ENCODE measurements at places on chromosomes 7 and 10.

GRCh38 chr7:158638001-158638400 lies 50.4 kb upstream of the PTPRN2 start:
- no peak for DNase-seq

DNA sequence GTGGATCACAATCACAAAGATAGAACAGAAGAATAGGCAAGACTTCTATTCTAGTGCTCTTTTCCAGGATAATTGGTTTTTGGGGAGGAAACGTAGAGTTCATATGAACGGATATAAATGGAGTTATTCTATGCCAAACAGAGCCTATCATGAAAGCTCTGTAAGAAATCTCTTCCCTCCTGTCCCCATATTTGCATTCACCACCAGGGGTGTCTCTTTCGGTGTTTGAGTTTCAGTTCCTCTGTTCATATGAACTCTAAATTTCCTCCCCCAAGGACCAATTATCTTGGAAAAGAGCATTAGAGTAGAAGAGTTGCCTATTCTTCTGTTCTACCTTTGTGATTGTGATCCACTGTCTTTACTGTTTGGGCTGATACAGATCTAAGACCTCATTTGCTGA lies 48.3 kb upstream of the CDC14C start:
- DNase-seq, result no peak

GRCh38 chr10:113390896-113391295 lies 162.0 kb upstream of the HABP2 start:
- DNase-seq, result no peak

DNA sequence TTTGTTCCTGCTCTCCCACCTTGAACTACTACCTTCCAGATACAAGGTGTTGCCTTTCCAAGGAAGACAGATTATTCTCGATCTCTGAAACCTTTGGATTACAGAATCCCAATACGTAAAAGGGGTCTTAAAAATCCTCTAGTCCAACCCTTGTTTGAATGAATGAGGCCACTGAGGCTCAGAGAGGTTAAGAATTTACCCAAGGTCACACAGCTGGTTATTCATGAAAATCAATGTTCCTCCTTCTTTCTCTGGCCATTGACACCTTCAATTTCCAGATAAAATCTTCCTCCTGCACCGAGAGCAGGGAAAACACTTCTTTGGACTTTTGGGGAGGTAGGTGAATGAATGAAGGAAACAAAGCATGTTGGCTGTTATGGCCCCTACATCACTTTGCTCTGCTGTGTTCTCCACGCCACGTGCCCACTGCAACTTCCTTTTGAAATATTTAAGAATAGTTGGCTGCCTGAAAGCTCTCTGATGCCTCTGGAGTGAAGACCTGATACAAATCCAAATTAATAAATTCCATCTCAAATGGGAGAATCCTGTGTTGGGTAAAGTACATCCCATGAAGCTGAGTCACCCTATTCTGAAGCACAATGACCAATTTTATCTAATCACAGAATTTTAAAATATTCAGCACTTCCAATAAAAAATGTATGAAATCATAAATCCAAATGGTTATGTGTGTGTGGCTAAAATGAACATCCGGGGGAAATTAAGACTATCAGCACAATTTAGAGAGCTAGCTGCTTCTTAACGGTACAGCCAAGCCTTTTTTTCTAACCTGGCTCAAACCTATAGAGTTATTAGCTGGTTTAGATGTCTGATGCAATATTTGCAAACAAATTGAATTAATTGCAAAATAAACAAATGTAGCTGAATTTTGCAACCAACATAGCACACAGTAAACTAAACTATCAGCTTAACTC lies 7.3 kb downstream of the SVIL start:
- peak; percentile 63 for DNase-seq

DNA sequence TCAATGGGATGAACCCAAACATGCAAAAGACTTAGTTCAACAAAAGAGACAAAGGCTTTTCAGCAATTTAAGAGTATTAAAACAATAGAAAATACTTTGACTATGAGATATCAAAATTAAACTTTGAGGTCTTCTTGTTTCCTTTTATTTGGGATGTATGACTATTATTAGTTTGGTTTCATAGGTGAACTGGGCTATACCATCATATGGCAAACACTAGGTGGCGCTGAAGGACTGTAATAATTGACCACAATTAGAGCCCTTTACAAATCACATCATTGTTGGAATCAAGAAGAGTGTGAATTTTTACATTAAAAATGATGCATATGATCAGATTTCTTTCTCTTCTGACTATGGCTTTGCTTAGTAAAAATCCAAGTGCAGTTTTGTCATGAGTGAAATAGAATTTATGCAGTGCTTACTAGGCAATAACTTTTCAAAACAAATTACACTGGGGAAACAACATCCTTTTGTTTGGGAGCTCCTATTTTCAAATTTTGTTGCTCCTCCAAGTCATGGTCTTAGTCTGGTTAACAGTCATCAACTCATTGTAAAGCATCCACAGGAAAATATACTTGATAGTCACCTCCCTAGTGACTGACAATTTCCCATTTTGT lies 14.7 kb upstream of the NXPH1 start:
- DNase-seq, result peak; percentile 42

DNA sequence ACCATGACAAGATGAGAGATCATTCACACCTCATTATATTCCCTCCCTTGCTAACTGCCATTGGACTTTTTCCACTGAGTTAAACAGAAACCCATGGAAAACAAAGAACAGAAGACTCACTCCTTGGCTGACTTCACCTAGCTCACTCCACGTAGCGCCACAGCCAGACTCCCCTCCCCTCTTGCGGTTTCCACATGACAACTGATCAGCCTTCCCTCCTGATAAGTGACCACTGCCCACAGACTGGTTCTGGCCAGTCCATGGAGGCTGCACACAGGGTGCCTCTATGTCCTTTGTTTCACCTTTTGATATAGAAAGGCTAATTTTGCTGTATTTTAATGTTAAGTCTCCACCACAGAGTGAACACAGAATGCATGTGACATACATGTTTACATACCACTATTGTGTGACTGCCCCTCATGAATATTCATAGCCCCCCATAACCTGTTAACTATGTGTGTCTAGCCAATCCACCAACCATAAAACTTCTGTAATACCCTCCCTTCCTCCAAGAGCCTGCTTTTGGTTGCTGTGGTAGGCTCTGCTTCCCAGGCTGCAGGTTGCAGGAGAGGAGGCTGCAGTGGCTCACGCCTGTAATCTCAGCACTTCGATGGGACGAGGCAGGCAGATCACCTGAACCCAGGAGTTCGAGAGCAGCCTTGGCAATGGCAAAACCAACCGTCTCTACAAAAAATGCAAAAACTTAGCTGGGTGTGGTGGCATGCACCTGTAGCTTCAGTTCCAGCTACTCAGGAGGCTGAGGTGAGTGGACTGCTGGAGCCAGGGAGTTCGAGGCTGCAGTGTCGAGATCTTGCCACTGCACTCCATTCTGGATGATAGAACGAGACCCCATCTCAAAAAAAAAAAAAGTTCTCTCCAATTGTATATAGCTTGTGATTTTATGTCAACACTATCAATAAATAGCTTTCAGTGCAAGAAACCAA lies 10.0 kb upstream of the IFIT5 start:
- no peak for DNase-seq

- DNase-seq, result no peak
Observed at GRCh38 chr7:30191809-30192208, 57.0 kb downstream of the MTURN start.

GRCh38 chr7:101507791-101508252 lies 121.3 kb downstream of the MYL10 start:
- peak; percentile 54 for DNase-seq

- DNase-seq, result no peak
Observed at GRCh38 chr7:146635205-146636032, 518.8 kb downstream of the CNTNAP2 start.

DNA sequence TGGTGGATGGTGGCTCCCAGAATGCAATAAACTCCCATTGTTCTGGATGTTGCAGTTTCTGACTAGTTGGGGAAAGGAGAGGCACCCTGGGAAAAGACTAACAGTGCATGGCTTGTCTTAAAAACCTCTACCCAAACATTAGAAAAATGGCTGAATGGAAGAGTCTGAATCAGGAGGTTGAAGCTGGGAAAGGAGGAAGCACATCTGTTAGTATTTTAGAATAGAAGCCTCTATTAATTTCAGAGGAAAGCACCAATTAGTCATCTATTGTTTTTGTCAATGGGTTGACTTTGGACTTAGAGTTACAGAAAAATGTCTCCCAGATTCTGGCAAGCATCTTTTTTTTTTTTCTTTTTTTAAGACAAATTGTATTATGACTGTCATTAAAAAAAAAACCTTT lies 56.1 kb upstream of the ELMO1 start:
- no peak for DNase-seq

GRCh38 chr7:21269021-21269420 lies 158.9 kb upstream of the SP4 start:
- DNase-seq, result no peak

- peak; percentile 68 for DNase-seq
Observed at GRCh38 chr7:90629297-90629918, 33.3 kb downstream of the CDK14 start.

- no peak for DNase-seq
Observed at GRCh38 chr10:52437205-52437646, 123.1 kb downstream of the DKK1 start.

DNA sequence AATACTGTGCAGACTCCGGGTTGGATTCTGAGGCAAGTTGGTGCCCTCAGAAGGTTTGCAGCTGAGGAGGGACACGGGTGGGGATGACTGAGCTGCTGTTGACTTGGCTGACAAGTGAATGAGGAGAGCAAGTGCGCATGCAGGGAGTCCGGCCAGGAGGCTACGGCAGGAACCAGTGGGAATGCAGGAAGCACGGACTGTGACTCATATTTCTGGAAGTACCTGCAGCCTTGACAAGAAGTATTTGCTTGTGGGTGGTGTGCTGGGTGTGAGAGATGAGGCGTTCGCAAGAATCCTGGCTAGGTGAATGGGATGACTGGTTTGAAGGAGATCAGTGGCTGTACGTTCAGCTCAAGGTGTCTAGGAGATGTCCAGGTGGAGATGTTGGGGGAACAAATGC lies 30.8 kb upstream of the FXYD4 start:
- DNase-seq, result no peak

DNA sequence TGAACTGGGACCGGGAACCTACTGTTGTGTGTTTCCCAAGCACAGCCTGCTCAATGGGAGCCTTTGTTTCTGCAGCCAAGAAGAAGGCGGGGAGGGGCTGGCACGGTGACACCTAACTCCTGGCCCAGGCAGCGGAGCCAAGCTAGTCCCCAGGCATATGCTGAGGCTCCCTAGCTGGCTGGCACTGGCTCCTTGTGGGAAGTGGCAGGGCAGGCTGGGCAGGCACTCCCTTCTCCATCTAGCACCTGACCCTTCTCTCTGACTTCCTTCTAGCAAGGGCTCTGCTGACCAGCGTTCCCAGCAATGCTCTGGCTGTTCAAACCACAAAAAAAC lies 325.0 kb downstream of the PLXNA4 start:
- no peak for DNase-seq

All from EL (cell line).